ENCODE measurements at places on chromosomes 3 and 15.

- no peak for DNase-seq
Measured at GRCh38 chr15:81118361-81118760, 15.7 kb upstream of the CFAP161 start.

- no peak for DNase-seq
Measured at GRCh38 chr3:190073264-190074008, 47.3 kb downstream of the P3H2 start.

- DNase-seq: no peak
Measured at GRCh38 chr3:24110051-24110450, 165.0 kb downstream of the NR1D2 start.

GRCh38 chr3:56681984-56682461, 1.0 kb downstream of the TASOR start:
- DNase-seq: no peak

GRCh38 chr3:49412632-49413337, 562 bp downstream of the TCTA start:
- DNase-seq: no peak

DNA sequence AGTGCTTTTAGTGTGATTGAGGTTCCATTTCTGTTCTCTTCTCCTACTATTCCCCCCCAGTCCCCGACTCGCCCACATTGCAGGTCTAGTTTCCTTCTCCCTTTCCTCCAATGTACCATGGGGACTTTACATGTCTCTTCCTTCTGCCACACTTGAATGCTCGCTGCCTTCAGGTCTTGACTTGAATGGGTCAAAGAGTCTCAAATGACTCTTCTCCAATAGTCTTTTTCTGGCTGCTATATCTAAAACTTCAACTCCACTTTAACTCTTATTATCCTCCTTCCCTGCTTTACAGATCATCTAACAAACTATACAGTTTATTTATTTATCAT, 213.9 kb upstream of the SLC2A2 start:
- DNase-seq: no peak

DNA sequence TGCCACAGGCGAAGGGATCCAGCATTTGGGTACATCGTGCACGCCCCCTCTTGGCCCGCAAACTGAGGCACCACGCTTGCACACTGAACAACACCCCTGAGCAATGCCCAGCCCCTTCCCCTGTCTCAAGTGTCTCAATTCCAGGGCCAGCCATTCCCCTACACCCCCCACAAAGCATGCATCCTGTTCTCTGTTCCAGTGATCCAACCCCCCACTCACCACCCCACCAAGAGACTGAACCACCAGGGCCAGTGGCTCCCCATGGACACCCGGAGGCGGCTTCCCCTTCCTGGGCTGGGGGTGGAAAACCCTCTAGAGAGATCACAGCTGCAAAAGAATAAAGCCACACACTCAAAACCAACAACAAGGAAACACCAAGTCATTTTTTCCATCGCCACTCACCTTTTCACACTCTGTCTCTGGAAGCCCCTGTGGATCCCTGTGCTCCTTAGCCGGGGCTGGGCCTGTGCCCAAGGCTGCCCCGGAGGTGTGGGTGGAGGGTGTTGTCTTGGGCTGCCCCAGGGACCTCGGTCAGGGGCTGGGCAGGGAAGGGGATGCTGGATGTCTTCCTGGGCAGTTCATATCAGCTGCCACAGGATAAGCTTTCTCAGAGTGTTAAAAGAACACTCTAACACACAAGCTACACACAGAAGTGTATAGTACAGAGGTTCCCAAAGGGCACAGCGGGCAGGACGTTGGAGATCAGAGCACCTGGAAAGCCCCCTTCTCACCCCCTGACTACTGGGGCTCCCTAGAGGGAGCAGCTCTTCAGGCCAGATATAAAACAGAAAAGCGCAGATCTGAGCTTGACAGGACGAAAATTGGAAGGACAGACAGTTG, 92.5 kb downstream of the CHSY1 start:
- no peak for DNase-seq

- DNase-seq: no peak
Measured at GRCh38 chr15:88255484-88256278, 858 bp downstream of the NTRK3 start.

DNA sequence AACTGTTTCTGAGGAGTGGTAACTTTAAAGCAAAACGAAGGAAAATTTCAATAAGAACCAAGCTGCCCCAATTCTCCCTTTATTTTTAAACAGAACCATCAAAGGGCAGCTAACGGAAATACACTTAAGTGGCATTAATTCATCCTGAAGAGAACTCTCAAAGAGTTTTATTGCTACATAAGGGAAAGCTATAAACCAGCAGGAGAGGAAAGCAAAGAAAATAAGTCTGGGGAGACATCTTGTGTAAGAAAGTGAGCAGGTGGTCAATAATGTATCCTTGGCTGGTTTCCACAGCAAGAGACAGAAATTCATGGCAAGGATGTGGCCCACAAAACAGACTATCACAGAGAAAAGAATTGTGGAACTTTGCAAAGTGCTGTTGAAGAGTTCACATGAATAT, 40.0 kb upstream of the CMSS1 start:
- DNase-seq: no peak

DNA sequence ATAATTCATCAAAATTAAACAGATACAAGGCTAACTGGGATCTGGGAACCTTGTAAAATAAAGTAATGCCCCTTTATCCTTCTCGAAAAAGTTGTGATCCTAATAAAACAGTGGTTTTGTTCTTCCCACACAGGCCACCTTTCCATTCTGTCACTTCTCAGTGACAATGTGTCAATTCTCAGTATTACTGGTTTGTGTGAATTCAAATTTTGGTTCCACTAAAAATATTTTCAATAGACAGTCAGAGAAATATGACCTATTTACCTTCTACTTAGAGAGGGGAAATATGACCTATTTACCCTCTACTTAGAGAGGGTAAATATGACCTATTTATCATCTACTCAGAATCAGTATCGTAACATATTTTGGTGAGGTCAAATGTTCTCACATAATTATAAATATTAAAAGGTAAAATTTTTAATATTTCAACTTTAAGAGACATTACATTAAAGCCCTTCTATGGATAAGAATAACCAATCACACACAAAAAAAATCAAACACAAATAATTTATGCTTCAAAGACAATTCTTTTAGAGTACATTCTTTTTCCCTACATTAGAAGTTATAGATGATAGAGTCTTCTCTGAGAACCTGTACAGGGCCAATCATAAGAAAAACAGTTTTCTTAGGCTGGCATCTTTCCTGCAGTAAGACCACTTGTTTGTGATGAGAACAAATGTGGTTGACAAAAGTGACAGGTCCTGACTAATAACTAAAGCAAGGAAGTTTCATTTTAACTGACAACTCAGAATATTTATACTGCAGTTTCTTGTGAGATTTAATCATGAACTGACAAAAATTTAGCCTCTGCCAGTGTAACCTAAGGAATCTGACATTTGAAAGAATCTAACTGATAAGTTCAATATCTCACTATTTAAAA, 323.3 kb downstream of the DIPK2A start:
- no peak for DNase-seq

DNA sequence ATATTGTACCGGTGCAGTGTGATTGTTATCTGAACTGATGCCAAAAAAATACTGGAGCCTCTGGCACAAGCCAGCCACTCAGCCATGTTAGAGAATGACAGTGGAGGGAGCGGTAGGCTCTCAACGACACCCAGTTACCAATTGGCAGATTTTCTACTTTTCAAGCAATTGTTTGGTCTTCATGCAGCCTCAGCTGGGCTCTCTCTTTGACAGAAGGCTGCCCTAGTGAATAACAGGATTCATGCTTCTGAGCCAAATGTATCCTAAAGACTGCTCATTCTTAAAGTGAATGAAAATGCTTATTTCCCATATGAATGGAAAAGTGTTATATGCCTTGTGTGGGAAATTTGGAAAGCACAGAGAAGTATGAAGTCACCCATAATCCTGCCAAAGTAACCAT, 261.2 kb upstream of the TRIM42 start:
- DNase-seq: no peak

DNA sequence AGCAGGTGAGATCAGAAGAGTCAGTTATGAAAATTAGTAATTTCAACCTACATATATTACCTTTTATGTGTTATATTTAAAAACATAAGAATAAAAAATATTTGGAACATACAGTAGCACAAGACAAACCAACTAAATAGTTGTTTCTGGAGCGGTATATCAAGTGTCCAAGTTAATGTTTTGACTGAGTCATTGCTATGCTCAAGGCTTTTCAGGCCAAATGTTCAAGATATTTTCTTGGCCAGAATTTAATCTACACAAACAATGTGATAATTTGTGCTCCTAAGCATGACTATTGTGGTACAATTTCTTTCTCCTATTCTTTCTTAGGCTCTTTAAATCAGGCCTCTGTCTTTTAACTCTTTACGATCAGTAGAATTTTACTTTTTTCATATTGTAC, 412.4 kb downstream of the RAP2B start:
- DNase-seq: no peak

DNA sequence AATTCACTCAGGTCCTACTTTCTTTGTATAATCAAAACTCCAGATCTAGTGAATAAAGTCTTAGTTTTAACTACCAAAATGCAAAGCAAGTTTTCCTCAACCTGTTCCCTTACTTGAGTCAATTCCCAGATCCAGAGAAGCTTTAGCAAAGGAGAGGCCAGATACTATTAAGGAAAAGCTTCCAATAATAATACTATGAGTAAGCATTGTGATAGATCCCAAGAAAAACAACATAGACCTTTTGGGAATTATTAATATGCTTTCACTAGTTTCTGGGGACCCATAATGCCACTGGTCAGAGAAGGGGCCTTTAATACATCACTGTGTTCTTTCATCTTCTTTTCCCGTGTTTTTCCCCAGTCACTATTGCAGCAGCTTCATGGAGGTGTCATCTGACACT, 339.9 kb upstream of the CDIN1 start:
- no peak for DNase-seq

- no peak for DNase-seq
Measured at GRCh38 chr15:29364426-29365078, 94.9 kb upstream of the NSMCE3 start.

DNA sequence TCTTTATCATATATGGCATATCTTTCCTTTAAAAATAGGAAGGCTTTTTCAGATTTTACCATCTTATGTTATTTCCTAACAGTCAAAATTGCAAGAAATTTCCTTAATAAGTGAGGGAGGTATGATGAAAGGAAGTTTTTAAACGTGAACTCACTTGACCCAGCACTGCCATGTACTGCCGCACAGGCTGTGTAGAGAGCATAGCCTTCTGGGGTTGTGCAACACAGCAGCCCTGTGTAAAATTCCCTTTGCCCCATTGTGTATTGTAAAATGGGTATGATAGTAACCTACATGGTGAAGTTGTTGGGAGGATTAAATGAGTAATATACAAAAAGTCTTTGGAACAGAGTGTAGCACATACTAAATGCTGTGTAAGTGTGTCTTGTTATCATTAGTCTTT, 78.6 kb downstream of the PEX5L start:
- no peak for DNase-seq

- DNase-seq: no peak
Measured at GRCh38 chr15:52509500-52510245, 19.0 kb downstream of the MYO5A start.

DNA sequence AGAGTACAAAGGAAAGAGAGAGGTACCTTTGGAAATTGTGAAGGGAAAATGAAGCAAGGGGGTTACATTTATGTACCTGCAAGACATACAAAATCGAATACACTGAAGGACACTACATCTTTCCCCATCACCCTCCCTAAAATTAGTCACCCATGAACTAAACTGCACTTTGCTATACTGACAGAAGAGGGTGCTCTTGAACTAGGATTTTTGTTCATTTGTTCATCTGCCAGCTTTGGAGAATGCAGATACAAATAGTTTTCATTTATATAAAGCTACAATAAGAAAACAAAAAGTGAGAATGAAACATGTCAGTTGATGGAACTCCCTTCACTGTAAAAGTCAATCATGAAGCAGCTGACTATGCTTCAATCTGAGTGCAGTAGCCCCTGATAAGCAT, 55.7 kb downstream of the PCCB start:
- DNase-seq: no peak

DNA sequence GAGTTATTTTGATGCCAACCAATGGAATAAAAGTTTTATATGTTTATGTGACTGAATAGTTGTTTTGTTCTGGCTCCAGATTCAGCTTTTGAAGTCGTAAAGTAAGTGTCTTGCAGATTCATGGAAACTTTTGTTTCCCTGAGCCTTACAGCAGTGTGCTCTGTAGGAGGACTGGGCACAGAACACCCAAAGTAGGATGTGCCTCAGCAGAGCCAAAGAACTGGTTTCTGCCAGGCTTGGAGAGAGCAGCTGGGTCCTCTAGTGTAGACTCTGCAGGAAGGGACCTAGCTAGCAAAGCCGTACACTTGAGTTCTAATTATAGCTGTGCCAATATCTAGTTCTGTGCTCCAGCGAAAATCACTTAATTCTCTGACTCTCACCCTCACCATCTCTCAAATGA, 261.2 kb upstream of the DNAJC19 start:
- no peak for DNase-seq

DNA sequence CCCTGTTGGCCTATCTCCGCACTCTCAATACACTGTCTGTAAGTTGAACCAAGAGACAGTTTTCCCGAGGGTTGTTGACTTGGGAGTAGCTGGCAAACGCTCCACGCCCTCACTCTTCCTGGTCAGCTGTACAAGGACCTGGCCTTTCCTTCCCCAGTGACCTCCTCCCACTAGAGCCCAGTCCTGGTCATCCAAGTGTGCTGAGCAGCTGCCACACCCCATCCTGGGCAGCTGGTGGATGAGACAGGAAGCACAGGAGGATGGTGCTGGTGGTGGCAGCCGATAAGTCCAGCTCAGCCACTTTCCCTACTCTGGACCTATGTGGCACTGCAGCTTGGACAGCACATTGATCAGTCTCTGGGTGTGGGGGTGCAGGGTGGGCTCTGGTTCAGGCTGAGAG, 19.8 kb downstream of the PFKFB4 start:
- DNase-seq: no peak

DNA sequence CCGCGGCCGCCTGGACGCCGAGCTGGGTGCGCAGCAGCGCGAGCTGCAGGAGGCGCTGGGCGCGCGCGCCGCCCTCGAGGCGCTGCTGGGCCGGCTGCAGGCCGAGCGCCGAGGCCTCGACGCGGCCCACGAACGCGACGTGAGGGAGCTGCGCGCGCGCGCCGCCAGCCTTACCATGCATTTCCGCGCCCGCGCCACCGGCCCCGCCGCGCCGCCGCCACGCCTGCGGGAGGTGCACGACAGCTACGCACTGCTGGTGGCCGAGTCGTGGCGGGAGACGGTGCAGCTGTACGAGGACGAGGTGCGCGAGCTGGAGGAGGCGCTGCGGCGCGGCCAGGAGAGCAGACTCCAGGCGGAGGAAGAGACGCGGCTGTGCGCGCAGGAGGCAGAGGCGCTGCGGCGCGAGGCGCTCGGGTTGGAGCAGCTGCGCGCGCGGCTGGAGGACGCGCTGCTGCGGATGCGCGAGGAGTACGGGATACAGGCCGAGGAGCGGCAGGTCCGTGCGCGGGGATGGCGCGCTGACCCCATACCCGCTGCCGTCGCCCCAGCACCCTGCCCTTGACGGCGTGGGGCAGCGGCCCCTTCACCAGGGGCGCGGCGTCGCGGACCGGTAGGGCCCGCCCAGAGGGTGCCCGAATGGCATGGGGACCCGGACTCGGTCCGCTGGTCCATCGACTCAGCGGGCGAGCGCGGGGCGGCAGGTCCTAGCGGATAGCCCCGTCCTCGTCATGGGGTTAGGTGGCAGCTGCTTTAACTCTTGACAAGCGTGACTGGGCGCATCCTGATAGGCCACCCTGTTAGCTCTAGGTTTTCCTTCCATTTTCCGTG, 848 bp downstream of the SYNM start:
- peak; percentile 26 for DNase-seq

Data from CD4-positive, alpha-beta T cell treated with Interleukin-6 for 4 hours (primary cell).